ENCODE measurements at places on chromosomes 1 and 21.

- DNase-seq = no peak
These were observed 3.5 kb downstream of the NRIP1 start for GRCh38 chr21:15061279-15061678.

- DNase-seq = no peak
These were observed 11.5 kb downstream of the SLC45A1 start for GRCh38 chr1:8329439-8329838.

GRCh38 chr1:39305555-39305954 lies 101.1 kb downstream of the MACF1 start:
- DNase-seq = no peak

- DNase-seq = peak; percentile 37
These were observed 951 bp downstream of the GGPS1 start for GRCh38 chr1:235329139-235329902.

DNA sequence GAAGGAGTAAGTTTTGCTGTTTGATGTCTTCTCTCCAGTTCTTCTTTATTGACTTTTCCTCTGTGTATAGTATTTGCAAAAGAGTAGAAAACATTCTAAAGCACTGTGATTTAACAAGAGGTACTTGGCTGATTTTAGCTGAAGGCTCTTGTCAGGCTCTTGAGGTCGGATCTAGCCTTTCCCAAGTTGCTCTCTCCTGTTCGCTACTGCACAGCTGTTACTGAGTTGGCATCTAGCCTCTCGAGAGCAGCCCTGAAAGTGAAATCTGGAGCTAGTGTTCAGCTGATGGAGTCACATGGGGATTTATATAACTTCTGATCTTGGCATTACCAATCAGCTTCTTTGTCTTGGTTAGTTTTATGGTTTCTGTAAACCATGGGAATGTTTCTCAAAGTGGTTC lies 193.1 kb downstream of the RYR2 start:
- DNase-seq = no peak

Measured in activated naive CD4-positive, alpha-beta T cell treated with anti-CD3 and anti-CD28 coated beads, Interleukin-2, amount 50 U/mL, for 16 hours (primary cell).